Stimulated activated CD4-positive, alpha-beta T cell treated with anti-CD3 and anti-CD28 coated beads, Interleukin-1b, Interleukin-23, amount 100 ng/mL, for 48 hours (primary cell): ENCODE measurements at places on chromosomes 2 and 18.

- no peak for DNase-seq
These were observed 162.3 kb downstream of the LAMA3 start for GRCh38 chr18:23851470-23852002.

DNA sequence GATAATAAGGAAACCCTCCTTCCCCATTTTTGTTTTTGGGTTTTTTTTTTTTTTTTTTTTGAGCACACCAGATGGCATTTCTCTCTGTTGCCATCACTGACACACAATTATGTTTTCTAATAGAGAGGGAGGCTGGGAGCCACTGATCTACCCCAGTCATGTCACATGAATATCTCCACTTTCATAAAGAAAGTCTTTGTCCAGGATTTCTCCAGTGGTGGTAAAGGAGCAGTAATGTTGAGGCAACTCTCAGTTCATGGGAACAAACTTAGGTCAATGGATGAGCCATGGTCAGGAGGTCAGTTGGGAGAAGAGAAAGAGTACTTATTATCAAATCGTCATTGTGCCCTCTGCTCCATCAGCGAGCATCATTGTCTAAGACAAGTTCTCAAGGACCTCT lies 603.7 kb downstream of the ARHGAP15 start:
- DNase-seq = no peak

GRCh38 chr18:46110406-46110805 lies 6.2 kb downstream of the HAUS1 start:
- no peak for DNase-seq

DNA sequence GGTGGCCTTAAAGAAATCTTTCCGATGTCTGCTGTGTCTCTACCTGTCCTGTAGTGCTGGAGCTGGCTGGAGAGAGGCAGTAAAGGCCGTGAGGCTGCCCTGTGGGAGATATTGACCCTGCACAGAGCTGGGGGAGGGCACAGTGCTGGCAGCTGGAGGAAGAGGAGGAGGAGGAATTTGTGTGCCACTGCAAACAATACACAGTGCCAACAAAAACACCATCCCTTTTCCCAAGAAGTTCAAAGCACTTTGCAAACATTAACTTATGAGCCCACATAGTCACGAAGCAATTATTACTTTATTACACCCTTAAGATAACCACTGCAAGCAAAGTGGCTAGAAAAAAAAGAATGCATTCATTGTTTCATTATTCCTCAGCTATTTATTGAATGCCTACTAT lies 45.0 kb upstream of the CYTIP start:
- no peak for DNase-seq
